ENCODE measurements at places on chromosomes 5 and 9. TPM values are rescaled to one million over a fixed set of nuclear protein-coding genes. Genes with fewer than 3 reads are reported as not detected.

NNT gene
- total RNA-seq = 38.5 TPM

CDH6 gene
- 1.5 TPM for total RNA-seq

C1QTNF2 gene
- total RNA-seq = not detected

GPR151 gene
- not detected for total RNA-seq

CCDC183 gene
- total RNA-seq = 0.39 TPM

WDR38 gene
- not detected for total RNA-seq

SOHLH1 gene
- not detected for total RNA-seq
